ENCODE measurements at places on chromosomes 16 and 17. TPM values are rescaled to one million over a fixed set of nuclear protein-coding genes. Genes with fewer than 3 reads are reported as not detected.

GRCh38 chr17:67717192-67717623, 528 bp upstream of the NOL11 start:
- DNase-seq, result no peak

The TMEM100 gene
- total RNA-seq, result 54.0 TPM

DNA sequence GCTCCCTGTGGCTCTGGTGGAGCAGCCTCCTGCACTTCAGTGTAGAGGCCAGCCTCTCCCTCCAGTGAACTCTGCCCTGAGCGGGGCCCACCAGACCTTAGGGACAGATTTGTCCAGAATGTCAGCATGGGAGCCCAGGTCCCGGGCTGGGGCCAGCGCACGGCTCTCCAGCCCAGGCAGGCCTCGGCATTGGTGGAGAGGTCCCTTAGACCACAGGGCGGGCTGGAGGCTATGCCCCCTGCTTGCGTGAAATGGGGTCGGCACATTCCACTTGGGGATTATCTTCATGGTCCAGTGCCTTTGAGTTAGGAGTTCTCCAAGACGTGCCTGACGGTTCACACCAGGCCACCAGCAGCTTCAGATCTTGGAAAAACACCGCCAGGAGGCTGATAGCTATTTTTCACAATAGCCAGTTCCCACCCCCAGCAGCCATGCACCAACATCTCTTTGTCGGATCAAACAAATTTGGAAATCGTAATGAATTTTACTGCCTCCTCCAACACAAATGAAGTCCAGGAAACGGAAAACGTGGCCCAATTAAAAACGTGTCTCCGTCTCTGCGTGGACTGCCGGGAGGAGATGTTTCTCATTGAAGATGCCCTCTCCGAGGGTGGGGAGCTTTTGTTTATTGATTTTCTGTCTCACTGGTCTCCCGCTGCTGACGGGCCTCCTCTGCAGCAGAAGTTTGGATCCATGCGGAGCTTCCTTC, 110.0 kb upstream of the CIBAR2 start:
- no peak for DNase-seq

GRCh38 chr16:50306287-50306686, 39.9 kb downstream of the ADCY7 start:
- DNase-seq, result no peak

The MYH8 gene
- total RNA-seq, result 0.28 TPM

- no peak for DNase-seq
Observed at GRCh38 chr16:72241008-72241407, 69.1 kb upstream of the PMFBP1 start.

The TNP2 gene
- not detected for total RNA-seq
